ENCODE measurements at places on chromosomes 1 and 21.

DNA sequence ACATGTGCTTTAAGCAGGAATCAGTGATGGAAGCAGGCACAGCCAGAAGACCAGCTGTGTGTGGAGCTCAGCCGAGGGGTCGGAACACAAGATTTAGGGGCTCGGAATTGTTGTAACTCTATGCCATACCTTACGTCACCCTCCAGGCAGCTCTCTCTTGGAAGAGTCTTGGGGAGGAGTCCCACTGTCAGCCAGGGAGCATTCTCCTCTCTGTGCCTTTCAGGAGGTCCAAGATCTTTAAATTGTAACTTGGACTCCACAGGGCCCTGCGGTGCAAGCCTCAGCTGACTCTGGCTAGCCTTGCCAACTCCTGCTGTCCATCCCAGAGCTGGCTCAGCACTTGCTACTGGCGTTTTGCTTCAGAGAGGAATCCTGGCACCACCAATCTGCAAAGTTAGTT lies 26.4 kb upstream of the ROR1 start:
- no peak for DNase-seq

GRCh38 chr1:161439280-161440232 lies 65.7 kb upstream of the FCGR2A start:
- no peak for DNase-seq

GRCh38 chr1:240869071-240869470 lies 257.1 kb upstream of the GREM2 start:
- no peak for DNase-seq

- DNase-seq = no peak
Measured at GRCh38 chr1:92907949-92908684, 53.1 kb downstream of the DIPK1A start.

- DNase-seq = no peak
Measured at GRCh38 chr1:62401034-62401760, 35.7 kb upstream of the USP1 start.

- peak; percentile 11 for DNase-seq
Measured at GRCh38 chr1:212256369-212256768, 28.8 kb upstream of the PPP2R5A start.

DNA sequence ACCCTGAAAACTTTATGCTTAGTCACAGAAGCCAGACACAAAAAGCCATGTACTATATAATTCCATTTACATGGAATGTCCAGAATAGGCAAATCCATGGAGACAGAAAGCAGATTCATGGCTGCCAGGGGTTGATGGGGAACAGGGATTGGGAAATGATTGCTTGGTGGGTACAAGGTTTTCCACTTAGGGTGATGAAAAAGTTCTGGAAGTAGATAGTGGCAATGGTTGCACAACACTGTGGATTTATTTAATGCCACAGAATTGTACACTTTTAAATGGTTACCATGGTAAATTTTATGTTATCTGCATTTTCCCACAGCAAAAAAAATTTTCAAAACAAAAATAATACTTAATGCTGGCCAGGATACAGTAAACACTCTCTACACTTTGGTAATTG lies 40.6 kb downstream of the ENAH start:
- no peak for DNase-seq

DNA sequence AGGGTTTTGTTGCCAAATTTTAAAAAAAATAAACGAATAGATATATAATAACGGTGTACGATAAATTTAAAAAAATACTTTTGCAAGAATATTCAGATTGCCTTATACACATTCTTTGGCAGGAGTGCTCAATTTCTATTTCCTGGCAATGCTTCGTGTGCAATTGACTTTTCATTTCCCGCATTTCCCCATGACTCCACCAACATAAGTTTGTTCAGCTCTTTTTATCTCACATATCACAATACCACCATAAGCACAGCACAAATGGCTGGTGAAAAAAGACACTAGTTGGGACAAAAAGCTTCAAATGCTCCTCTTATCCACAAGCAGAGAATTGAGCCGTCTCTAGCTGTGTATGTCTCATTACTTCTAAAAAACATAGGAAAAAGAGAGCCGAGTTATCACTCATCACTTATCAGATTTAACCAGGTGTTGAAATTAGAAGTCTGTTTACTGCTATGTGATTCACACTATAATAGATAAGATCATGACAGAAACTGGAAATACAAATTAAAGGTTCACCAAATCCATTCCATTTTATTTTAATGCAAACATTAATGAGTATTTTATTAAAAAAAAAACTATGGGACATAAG lies 28.9 kb upstream of the RGS1 start:
- DNase-seq = no peak

DNA sequence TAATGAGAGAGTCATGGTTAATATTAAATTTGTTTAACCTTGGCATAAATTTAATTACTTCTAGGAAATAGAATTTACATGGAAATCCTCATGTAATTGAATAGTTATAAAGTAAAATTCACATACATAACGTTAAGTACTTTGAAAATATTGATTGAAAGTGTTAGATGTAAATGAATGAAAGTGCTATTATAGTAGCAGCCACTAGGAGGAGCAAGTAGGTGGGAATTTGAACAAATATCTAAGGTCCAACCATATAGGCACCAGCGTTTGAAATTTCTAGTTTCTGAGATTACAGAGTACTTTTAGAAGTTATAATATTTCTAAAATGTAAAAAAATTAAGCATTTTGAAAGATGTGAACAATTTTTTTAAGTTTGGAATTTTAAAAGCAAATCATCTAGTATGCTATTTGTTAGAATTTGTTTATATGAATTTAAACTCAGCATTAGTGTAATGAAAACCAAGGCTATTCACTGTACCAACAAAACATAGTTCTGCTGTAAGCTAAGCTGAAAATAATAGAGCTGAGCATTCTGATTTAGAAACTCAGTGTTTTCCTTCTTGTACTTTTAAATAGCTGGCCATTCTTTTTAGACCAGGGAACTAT lies 3.3 kb downstream of the B3GALT2 start:
- DNase-seq = no peak
